Activated T-cell treated with anti-CD3 and anti-CD28 coated beads, Interleukin-2, amount 50 U/mL, for 72 hours (primary cell): ENCODE measurements at places on chromosomes 2 and 18.

DNA sequence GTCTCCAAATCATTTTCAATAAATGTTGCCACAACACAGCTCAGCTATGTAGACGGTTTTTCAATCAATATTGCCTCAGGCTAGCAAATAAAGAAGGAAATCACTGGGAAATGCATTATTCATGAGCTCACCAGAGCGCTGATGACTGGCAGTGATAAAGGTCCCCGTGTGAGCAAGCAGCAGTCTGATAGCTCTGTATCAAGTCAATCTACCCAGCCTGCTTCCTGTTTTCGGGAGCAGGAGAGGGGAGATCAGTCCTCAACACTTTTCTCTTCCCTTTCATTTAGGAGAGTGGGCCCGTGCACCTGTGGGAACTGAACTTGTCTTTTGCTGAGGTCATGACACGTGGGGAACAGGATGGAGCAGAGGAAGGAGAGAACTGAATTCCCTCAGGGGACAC lies 253.9 kb upstream of the SIX2 start:
- no peak for DNase-seq

- DNase-seq, result no peak
Observed at GRCh38 chr18:46274266-46274665, 170.1 kb downstream of the HAUS1 start.

- no peak for DNase-seq
Observed at GRCh38 chr2:168697668-168698121, 104.7 kb upstream of the NOSTRIN start.

DNA sequence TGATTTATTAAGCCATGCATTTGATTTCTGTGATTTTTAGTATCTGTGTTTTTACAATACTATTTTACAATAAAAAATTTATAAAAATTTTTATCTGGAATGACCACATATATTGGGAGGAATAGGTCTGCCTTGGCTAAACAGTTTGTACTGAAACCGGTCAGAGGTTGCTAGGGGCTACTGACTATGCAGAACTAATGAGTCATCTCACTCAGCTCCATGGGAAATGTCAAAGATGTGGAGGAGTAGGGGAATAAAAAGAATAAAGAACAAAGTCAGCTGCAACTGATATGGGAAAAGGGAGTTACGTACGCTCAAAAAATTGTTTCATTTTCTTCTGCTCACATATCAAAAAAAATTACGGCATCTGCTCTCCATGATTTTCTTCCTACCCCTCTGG lies 8.6 kb upstream of the TMEM163 start:
- DNase-seq, result no peak
